ENCODE measurements at places on chromosomes 1 and 21.

DNA sequence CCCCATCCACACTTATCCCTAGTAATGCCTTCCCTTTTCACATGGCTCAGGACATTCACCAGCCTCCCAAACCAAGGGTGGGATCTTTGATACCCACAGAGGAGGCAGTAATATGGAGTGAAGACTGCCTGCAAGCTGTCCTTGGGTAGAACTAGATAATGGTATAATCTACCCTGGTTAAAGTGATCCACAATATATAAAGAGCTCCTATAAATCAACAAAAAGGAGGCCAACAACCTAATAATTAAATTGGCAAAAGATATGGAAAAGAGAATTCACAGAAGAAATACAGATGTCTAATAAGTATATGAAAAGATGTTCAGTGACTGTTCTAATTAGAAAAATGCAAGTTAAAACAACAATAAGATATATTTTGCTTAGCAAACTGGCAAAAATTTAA, 30.7 kb upstream of the SPOCD1 start:
- DNase-seq, result no peak

DNA sequence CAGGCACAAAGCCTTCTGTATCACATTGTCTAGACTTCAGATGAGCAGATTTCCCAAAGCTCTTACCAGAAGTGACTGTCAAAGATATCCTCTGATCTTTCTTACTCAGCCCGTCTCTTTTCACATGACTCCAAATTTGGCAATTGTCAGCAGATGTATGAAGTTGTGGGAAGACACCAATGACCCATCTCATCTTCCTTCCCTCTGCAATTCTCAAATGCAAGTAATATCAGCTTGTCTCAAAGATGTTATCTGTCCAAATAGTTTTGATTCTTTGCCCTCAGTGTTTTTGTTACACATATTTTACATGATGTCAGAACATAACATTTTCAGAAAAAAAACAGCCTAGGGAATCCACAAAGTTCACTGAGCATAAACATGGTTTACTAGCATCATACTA, 45.1 kb upstream of the RGS2 start:
- no peak for DNase-seq

- peak; percentile 51 for DNase-seq
Measured at GRCh38 chr1:32392325-32392724, 1.9 kb downstream of the BSDC1 start.

DNA sequence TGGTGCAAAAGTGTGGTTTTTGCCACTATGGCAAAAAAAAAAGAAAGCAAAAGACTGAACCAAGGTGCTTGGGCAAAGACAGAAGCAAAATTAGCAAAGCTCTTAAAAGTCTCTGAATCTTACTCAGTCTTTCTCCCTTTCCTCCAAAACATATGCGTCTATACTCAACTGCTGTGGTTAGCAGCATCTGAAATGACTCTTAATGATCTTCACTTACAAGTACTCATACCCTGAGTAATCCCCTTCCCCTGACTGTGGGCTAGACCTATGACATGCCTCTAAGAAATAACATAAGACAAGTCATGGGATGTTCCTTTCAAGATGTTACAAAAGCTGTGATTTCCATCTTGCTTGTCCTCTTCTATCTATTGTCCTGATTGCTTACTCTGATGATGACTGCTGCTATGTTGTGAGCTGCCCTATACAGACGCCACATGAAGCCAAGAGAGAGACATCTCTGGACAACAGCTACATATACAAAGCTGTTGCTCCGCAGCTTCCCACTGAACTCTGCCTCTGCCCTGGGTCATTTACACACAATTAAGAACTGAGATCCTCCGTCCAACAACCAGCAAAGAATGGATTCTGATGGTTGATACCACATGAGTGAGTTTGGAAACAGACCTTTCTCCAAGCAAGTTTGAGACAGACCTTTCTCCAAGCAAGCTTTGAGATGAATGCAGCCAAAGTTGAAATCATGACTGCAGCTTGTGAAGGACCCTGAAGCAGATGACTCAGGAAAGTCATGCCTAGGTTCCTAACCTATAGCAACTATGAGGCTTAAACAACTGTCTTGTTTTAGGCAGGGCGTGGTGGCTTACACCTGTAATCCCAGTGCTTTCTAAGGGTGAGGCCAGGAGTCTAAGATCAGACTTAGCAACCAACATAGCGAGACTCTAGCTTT, 55.2 kb downstream of the PUM1 start:
- no peak for DNase-seq

DNA sequence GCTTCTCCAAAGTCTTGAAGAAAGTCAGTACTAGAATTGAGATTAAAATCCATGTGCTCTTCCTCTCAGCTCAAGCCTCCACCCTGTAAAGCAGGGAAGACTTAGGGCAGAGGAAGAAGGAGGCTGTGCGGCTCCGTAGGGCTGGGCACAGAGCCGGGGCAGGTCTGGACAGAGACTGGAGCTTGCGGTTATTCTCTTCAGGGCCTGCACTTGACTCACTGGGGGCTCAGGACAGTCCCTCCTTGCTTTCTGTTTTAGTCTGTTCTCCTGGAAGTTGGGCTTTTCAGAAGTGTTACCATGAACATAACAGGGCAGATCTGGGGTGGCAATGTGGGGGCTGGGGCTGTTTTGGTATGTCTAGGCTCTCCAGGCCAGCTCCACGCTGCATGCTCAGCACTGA, 21.6 kb upstream of the TRABD2B start:
- no peak for DNase-seq

- DNase-seq, result no peak
Measured at GRCh38 chr21:34357889-34358288, 5.9 kb upstream of the KCNE2 start.

- no peak for DNase-seq
Measured at GRCh38 chr1:164731161-164731876, 172.3 kb downstream of the PBX1 start.

GRCh38 chr1:163610486-163610885, 288.7 kb downstream of the NUF2 start:
- DNase-seq, result no peak

DNA sequence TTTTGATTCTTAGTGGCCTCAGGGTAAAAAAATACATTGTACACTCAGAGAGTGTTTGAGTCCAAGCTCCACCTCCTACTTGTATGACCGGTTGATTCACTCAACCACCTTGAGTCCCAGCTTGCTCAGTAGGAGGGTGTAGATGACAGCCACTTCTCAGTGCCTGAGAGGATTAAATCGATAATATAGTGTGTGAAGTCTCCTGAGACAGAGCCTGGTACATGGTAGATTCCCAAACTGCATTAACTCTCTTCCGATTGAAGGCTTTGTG, 38.4 kb downstream of the NCMAP start:
- no peak for DNase-seq

DNA sequence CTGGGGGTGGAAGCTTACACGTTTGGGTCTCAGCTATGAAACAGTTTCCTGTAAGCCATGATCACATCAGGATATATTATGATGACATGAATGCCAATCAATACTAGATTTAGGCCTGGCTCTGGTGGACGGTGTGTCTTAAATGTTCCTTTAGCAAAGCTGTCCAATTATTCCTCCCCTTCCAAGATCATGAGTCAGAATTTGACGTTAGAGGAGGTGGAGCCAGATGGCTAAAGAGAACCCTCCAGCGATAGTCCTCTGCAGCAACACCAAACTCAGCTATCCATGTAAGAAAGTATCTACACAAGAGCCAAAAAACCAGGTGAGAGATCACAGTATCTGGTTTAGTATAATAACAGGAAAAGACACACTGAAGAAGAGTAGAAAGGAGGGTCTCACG, 47.8 kb downstream of the PACC1 start:
- DNase-seq, result no peak

DNA sequence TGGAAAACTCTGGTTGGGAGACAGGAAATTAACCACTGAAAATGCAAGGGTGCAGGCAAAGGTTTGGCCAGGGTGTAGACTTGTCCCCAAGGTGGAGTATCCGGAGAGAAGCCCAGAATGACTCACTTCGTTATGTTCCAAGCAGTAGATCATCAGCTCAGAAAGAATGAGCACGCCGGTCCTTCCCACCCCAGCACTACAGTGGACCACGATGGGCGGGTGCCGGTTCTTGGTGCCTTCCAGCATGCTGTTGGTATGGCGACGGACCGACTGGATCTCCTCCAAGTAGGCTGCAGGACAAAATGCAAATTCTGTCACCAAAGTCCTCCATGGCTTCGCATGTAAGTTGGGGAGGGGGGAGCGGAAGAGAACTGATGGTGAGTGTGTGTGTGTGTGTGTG, 83.4 kb downstream of the SMYD2 start:
- DNase-seq, result no peak

DNA sequence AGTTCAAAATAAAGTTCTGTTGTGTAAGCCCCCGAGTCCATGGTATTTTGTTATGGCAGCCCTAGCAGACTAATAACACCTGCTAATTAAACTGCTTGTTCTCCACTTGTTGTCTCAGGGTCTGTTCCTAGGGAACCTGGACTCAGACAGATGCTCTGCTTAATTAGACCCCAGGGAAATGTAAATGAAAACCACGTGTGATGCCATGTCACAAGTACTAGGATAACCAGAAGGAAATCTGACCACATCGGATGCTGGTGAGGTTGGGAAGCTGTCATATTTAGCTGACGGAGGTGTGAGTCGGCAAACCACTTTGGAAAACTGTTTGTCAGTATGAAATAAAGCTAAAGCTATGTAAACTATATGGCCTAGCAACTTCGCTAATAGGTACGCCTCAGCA, 19.6 kb downstream of the EDN2 start:
- DNase-seq, result no peak

- no peak for DNase-seq
Measured at GRCh38 chr21:38175306-38175705, 81.5 kb upstream of the KCNJ15 start.

Data from hematopoietic multipotent progenitor cell treated with erythropoietin and hydrocortisone succinate and interleukin-3 and kit ligand, for 15 days (in vitro differentiated cells).